ENCODE measurements at places on chromosomes 16 and 17. TPM values are rescaled to one million over a fixed set of nuclear protein-coding genes. Genes with fewer than 3 reads are reported as not detected.
A peak's percentile ranks its signal among the peaks of the same experiment; 100 is the strongest.

DNA sequence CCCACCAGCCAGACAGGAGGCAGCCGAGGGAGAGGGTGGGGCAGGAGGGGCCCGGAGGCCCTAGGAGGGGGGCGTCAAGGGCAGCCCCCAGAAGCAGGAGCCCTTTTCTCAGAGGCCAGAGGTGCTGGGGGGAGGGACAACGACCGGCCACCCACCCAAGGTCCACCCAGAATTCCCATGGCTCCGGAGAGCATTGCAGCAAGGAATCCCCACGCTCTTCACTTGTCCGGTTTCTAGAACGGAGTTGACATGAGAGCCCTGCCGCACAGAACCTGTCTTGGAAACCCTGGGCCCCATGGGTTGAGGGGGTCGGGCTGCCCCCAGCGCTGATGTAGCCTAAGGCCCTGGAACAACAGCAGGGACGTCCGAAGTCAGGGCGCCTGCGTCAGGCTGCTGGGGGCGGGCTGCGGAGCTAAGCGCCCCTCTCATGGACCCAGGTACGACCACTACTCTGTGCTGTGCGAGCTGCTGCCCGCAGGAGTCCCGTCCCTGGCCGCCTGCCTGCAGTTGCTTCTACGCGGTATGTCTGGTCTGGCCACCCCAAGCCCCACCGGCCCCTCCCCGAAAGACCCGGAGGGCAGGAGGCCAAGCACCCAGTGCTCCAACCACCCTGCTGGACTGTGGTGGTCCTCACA, 11.2 kb downstream of the CYBC1 start:
- DNase-seq, result no peak

DNA sequence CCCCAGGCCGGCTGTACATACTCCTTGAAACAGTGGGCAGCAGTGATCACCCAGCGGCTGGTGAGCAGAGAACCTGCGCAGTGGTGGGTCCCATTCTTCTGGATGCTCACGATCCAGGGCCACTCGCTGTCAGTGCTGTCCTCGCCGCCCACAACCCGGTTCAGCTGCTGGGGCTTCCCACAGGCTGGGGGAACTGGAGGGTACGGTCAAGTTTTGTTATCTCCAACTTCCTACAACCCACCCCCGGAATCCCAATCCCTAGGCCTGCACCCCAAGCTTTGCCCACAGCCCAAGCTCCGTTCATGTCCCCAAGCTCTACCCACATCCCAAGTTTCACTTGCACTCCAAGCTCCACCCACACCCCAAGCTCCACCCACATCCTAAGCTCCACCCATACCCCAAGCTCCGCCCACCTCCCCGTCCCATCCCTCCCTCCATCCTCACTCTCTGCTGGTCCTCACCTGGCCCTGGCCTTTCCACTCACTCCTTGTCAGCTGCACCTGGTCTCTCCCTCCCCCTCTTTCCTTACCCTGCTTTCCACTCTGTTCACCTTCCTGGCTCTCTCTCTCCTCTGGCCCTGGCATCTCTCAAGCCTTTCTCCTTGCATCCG, 1.8 kb downstream of the PRSS22 start:
- DNase-seq, result no peak

Gene CD300C
- 0.55 TPM for total RNA-seq

- no peak for DNase-seq
These were observed 41.0 kb downstream of the STAT5A start for GRCh38 chr17:42329025-42329976.

GRCh38 chr17:19614900-19615299, 33.7 kb upstream of the ALDH3A2 start:
- DNase-seq, result no peak

- no peak for DNase-seq
These were observed 53.8 kb downstream of the MYH10 start for GRCh38 chr17:8576559-8577294.

GRCh38 chr17:4956493-4957061, 5.7 kb downstream of the ENO3 start:
- DNase-seq, result no peak

Gene CCDC57
- 28.5 TPM for total RNA-seq

DNA sequence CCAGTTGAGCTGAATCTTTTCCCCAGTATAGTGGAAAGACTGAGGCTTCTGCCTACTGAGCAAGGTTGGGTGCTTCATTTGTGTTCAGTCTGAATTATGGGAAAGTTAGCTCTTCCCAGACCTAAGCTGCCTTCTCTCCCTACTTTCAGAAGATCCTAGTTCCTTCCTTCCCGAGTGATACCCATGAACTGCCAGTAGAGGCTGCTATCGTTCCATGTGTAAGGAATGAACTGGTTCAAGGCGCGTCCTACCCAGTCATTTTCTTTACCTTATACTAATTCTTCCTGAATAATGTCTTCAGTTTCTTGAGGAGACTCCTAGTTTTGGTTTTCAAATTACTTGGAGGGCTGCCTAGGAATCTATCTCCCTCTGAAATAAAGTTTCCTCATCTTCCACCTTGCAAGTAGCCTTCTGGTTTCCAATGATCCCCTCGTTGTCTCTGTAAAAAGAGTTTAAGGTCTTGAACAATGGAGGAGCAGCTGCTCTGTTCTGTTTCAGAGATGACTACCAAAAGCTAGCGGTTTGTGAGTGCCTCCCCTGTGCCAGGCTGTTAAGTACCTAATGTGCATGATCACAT, 934 bp upstream of the AOC2 start:
- DNase-seq, result peak; percentile 83

- DNase-seq, result peak; percentile 49
These were observed 30.8 kb downstream of the AXIN2 start for GRCh38 chr17:65530523-65531255.

DNA sequence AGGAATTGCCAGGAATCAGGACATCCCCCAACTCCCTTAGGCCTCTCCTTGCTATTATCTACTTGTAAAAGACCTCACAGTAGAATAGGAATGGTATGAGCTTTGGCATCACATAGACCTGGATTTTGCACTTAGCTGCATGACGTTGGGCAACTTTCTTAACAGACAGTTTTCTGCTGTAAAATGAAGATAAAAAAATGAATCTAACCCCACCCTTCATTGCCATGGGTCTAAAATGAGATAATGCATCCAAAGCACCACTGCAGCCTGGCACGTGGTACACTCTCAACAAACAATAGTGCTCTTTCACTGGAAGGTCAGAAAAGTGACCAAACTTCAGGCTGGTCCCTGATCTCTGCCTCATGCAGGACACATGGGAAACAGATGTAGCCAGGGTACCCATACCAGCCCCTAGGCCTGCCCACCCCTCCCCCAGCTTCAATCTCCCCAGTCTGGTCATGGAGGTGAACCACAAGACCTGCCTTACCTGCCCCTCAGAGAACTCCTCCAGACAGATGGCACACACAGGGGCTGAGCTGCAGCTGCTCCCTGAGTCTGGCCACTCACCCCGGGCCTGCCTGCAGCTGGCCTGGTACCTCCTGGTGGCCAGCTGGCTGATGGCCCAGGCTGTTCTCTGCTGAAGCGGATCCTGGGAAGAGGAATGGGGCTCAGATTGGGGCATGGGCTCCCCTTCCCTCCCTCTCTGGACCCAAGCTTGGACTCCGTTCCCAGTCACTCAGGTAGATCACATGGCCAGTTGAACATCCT, 8.5 kb upstream of the SUPT4H1 start:
- no peak for DNase-seq

Gene FOXF1
- 0.69 TPM for total RNA-seq

Gene ASPHD1
- 4.2 TPM for total RNA-seq

- DNase-seq, result no peak
These were observed 15.6 kb downstream of the NLRC3 start for GRCh38 chr16:3561626-3562025.

Gene KRT31
- not detected for total RNA-seq

DNA sequence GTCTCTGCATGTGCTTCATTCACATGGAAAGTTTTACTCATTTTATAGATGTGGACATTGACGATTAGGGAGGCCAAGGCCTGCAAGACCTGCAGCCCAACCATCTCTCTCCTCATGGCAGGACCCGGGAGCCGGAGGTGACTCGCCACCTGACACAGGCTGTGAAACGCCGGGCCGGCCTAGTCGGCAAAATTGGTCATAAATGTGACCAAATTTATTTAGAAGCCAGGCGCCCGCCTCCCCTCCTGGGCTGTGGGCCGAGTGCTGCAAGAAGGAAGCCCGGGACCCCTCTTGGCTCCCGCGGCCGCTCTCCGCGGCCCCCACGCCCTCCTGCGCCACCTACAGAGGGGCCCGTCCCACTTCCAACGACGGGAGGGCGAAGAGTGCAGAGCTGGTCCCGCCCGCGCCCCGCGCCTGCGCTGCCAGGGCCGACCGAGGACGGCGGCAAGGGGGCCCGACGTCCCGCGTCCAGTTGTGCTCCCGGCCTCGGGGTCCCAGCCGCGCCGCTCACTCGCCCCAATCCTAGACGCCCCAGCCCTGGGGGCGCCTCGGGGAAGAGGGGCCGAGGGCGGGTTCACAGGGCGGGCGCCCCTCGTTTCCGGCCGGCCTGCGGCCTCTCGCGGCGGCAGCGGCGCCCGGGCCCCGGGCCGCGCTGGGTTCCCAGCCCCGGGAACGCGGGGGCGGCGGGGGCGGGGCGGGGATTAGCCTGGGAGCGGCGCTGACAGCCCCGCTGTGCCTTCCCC, 47.5 kb downstream of the WNT3 start:
- peak; percentile 68 for DNase-seq

Gene ZACN
- total RNA-seq, result not detected

DNA sequence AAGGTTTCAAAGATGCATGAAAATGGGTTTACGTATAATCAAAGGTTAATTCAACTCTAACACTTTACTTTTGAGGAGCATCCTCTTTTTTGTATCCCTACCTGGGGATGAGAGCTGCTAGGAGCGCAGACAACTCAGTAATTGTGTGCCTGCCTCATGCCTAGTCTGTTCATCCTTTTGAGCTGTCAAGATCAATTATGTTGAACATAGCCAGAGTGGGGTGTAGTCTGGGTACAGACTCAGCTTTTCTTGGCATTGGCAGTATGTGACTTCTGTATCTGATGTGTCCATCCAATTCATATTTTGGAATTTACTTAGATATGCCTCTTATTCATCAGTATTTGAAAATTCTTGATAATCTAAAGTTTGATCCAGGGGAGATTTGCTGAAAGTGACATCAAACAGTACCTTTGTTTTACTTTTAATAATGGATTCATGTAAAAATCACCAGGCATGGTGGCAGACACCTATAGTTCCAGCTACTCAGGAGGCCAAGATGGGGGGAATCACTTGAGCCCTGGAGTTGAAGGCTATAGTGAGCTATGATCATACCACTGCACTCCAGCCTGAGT, 24.1 kb downstream of the PRKCA start:
- DNase-seq, result no peak

DNA sequence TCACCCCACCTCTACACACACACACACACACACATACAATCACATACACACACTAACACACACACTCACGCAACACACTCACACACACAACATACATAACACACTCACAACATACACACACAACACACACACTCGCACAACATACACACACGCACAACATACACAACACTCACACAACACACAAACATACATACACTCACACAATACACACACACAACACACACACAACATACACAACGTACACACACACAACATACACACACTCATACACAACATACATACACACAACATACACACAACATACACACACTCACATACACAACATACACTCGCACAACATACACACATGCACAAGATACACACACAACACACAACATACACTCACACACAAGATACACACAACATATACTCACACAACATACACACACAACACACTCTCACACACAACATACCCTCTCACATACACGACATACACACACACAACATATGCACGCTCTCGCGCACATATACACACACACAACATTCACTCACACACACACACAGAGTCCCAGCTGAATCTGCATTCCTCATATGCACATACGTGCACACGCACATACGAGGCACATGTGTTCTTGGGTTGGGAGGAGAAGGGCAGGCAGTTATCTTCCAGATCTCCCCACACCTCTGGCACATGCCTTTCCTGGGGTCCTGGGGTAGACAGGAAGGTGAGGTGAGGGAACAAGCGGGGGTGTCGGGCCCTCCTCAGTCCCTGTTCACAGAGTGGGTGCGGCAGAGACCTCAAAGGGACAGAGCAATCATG, 1.1 kb downstream of the ASGR2 start:
- DNase-seq, result no peak

GRCh38 chr16:86984343-86984742, 332.8 kb downstream of the C16orf95 start:
- no peak for DNase-seq

DNA sequence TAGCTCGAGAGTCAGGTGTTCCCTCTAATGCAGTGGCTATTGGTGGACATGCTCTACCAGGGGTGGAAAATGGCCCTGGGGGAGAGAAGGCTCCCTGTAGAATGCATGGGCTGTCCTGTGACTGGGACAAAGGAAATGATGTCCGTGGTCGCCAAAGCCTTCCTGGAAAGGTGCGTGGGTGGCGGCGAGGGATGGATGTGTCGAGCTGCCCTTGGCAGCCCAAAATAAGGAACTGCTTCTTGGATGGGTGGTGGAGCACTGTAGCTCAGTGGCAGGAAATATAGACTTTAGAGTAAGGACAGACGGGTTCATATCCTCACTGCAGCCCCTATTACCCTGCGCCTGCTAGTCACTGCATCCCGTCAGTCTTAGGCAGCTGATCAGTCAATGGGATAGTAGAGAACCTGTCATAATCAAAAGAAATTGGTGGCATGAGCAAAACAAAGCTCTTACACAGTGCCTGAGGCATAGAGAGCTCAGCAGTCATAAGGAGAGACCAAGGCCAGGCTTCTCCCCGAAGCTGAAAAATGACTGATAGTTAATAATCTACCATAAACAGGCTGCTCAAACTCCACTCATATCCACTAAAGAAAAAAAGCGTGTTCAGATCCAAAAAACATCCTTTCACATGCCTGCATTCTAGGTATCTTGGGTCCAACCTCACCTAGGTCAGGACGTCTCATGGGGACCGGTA, 123.5 kb upstream of the PLCG2 start:
- DNase-seq, result no peak

Gene C17orf67
- 2.6 TPM for total RNA-seq

Gene SLFN14
- 0.50 TPM for total RNA-seq

DNA sequence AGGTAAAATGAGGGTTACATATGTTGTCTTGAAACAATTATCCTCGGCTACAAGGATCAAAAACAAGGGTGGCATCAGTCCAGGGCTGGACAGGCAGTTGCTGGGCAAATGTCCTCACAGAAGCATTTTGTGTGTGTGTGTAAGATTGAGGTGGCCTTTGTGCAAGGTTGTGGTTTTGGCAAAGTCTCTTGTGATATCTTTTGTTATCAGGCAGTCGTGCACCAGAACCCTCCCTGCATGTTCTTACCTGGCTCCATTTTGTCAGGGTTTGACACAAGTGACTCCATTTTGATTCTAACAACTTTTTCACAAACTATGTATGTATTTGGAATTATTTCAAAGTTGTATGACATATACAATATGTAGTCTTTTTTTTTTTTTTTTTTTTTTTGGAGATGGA, 20.0 kb downstream of the CHAD start:
- DNase-seq, result no peak
